Activated CD4-positive, CD25-positive, alpha-beta regulatory T cell treated with anti-CD3 and anti-CD28 coated beads, Interleukin-2, amount 50 U/mL, for 24 hours (primary cell): ENCODE measurements at places on chromosomes 11 and 22.

- no peak for ATAC-seq
Observed at GRCh38 chr11:27603376-27603990, 96.8 kb downstream of the BDNF start.

- no peak for ATAC-seq
Observed at GRCh38 chr11:87127101-87127500, 89.4 kb downstream of the TMEM135 start.

- ATAC-seq: no peak
Observed at GRCh38 chr22:49683032-49683431, 144.6 kb downstream of the BRD1 start.

- no peak for ATAC-seq
Observed at GRCh38 chr11:3000032-3000961, 8.2 kb upstream of the NAP1L4 start.

- ATAC-seq: no peak
Observed at GRCh38 chr22:49132009-49132408, 695.7 kb downstream of the BRD1 start.

GRCh38 chr11:84853841-84854497 lies 773.2 kb downstream of the DLG2 start:
- no peak for ATAC-seq

- ATAC-seq: no peak
Observed at GRCh38 chr11:44955015-44955738, 4.5 kb upstream of the TP53I11 start.

- ATAC-seq: no peak
Observed at GRCh38 chr11:10503777-10504480, 37.1 kb downstream of the RNF141 start.

GRCh38 chr11:128694618-128695481 lies 978 bp downstream of the FLI1 start:
- peak; percentile 30 for ATAC-seq

DNA sequence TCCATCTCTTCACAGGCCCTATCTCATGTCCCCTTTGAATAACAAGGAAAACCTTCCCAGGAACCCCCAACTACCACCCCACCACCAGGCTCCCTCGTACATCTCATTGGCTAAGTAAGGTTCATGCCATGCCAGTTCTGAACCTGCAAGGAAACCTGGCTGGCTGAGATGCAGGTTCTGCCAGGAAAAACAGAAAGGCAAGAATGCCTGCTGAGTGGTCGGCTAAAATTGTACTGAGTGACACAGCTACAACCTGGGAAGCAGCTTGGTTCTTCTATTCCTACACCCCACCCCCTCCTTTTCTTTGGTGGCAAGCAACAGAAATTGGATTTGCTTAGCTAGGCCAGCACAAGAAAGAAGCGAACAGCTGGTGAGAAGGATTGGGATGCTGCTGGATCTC lies 36.1 kb upstream of the TSPAN18 start:
- ATAC-seq: no peak

DNA sequence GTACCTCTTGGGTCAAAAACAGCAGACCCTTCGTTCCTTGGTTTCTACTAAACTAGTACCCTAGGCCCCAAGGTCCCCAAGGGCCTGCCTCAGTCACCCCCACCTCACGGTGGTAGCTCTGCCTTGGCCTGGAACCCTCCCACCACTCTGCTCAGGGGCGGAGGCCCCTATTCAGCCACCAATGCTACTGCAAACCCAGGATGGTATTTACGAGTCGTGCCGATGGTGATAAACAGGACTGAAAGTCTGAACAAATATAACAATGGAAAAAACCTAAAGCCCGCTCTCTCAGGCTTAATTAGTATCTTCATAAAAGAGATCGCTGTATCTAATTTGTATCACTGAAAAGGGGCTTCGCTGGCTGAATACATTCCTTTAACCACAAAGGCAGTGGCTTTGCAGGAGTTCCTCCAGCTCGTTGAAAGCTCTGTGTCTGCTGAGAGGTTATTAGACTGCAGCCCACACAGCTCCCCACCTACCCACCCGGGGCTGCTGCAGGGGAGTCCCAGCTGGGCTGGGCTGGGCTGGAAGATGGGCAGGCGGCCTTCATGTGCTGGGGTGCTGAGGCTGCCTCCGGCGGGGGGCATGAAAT lies 15.2 kb downstream of the SHISAL1 start:
- ATAC-seq: no peak

GRCh38 chr11:57303280-57303989 lies 21.3 kb downstream of the TNKS1BP1 start:
- ATAC-seq: no peak

GRCh38 chr11:62046568-62047100 lies 77.2 kb upstream of the INCENP start:
- ATAC-seq: no peak
